ENCODE measurements at places on chromosomes 16 and 17.

DNA sequence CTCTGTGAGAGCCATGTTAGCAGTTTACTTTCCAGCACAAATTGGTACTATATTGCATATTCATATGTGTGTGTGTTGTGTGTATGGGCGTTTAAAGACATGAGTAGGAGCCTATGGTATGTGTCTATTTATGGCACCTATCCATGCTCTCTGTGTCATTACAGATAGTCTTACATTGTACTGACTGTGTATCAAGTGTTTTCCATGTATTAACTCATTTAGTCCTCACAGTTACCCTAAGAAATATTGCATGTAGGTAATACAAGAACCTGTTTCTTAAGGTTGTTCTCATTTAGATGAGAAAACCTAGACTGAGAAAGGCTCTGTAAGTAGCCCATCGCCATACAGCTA, 1.6 kb downstream of the ALG1 start:
- DNase-seq, result no peak

DNA sequence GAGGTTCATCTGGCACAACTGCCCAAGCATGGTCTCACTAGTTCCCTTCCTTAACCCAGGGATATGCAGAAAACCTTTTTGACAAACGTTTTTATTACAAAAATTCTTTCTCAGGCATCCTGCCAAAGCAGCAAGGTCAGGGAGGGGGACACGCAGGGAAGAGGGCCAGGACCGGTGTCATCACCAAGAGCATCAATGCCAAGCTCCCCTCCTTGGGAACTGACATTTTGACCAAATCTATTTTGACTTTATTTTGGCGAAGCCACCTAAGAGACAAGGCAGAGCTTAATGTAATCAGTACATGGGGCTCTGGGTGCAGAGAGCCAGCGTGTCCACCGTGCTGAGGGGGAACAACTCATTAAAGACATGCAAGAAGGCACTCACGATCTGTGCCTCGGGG, 265.2 kb downstream of the CBLN1 start:
- DNase-seq, result no peak

DNA sequence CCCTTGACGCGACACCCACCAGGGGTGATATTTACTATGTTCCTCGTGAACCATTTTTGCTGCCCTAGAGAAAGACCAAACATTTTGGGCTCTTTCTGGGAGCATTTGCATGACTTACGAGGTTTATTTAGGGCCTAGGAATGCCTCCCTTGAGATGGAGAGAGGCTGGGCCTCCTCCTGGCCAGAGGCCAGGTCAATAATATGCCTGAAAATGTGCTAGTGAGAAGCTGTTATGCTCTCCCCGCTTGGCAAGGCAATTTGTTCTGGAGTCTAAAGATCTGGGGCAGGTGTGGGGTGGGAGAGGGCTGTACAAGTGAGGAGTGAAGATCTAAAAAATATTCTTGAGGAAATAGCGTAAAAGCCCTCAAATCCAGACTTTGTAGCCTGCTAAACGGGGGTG, 587.3 kb upstream of the CDH5 start:
- DNase-seq, result no peak

GRCh38 chr17:80961541-80962330, 29.9 kb upstream of the CHMP6 start:
- DNase-seq, result no peak

- DNase-seq, result no peak
Measured at GRCh38 chr16:85757341-85757822, 6.5 kb upstream of the C16orf74 start.

DNA sequence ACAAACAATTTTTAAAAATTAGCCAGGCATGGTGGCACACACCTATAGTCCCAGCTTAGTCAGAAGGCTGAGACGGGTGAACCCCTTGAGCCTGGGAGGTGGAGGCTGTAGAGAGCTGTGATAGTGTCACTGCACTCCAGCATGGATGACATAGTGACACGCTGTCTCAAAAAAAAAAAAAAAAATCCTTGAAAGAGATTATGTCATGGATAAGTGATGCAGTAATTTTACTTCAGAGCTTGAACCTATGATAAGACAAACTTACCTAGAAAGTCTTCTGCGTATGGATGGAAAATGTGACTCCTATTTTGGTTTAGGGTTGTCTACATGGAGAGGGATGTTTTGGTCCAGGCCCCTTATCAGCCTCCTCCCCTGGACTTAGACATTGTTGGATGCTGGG, 51.8 kb downstream of the ELAC2 start:
- DNase-seq, result no peak

DNA sequence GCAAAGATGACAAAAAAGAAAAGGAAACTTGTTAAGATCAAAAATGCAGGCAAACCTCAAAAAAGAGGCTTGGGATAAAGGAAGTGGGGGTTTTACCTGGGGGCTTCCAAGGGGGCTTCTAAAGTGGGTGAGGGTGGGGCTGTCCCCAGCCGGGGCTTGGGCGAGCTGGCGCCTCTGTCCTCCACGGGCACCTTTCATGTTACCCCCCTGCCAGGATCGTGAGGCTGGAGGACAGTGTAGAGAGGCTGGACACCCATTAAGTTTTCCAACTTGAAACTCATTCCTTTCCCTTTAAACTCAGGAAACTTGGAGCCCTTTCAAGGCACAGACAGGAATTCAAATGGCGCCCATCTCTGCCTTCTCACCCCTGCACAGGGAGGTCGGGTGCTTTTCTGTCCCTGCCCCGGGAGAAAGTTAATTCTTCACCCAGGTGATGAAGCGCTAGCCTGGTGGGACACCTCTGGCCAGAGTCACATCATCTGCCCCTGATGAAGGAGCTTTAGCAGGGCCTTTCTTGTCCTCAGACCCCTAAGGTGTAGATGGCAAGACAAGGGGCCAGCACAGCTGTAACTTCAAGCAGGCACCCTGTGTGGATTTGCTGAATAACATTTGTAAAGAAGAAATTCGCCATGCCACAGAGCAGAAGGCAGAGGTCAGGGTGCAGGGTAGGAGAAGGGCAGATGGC, 87.3 kb downstream of the C16orf78 start:
- DNase-seq, result no peak

GRCh38 chr16:84026606-84027005, 16.0 kb downstream of the SLC38A8 start:
- DNase-seq, result no peak

- no peak for DNase-seq
Measured at GRCh38 chr16:85823328-85823920, 23.9 kb downstream of the COX4I1 start.

DNA sequence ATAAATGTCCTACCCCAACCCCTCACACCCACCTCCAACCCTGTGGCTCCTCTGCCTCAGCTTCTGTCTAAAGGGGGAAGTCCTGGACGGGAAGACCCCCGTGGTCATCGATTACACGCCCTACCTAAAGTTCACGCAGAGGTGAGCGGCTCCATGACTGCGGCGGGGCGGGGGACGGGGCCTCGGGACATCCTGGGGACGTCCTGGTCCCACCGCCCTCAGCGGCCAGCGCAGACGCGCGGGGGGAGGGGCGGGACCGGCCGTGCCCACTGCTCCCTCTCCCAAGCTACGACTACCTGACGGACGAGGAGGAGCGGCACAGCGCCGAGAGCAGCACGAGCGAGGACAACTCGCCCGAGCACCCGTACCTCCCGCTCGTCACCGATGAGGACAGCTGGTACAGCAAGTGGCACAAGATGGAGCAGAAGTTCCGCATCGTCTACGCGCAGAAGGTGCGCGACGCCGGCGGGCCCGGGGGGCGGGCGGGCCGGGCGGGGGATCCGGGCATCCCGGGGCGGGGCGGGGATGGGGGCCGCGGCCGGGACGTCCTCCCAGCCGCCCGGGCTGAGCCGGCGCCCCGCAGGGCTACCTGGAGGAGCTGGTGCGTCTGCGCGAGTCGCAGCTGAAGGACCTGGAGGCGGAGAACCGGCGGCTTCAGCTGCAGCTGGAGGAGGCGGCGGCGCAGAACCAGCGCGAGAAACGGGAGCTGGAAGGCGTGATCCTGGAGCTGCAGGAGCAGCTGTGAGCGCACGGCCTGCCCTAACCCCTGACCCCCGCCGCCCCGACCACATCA, 6.7 kb downstream of the RUNDC3A start:
- peak; percentile 75 for DNase-seq

- DNase-seq, result no peak
Measured at GRCh38 chr17:17851103-17852002, 14.6 kb upstream of the SREBF1 start.

GRCh38 chr17:65013613-65014391, 42.7 kb downstream of the GNA13 start:
- DNase-seq, result no peak

DNA sequence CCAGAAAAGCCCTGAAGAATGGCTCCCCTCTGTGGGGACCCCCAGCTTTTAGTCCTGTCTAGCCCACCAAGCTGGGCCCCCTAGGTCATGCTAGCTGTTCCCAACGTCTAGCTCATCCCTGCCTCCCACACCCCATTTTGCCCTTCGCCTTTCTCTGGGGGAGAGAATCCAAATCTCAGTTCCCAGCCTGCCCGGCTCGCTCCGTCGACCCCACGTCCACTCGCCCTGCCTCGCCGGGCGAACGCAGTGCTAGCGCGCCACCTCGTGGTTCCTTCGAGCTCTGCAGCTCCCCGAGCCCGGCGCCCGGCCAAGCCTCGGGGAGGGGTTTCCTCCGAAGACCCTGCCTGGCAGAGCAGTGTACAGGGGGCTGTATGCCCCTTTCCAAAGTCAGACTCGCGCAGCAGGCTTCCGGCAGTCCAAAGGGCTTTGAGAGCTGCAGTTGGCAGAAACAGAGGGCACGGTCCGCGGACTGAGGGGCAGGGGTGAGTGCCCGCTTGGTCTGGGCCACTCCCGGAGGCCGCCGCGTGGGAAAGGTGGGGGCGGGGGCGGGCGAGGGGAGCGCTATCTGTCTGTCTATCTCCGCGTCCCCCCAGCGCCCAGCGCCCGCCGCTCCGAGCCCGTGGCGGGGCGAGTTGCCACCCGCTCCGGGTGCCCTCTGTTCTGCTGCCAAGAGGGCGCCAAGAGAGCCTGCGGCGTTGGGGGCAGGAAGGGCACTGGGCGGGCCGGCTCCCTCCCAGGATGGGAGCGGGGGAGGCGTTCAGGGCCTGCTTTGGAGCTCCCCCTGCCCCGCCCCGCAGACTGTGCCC, 1.7 kb upstream of the DLX3 start:
- DNase-seq, result peak; percentile 68

GRCh38 chr16:70746040-70746707, 54.8 kb downstream of the VAC14 start:
- DNase-seq, result no peak

- DNase-seq, result no peak
Measured at GRCh38 chr16:30786115-30786935, 680 bp downstream of the ZNF629 start.

GRCh38 chr17:78595135-78595810, 18.1 kb upstream of the DNAH17 start:
- DNase-seq, result no peak

DNA sequence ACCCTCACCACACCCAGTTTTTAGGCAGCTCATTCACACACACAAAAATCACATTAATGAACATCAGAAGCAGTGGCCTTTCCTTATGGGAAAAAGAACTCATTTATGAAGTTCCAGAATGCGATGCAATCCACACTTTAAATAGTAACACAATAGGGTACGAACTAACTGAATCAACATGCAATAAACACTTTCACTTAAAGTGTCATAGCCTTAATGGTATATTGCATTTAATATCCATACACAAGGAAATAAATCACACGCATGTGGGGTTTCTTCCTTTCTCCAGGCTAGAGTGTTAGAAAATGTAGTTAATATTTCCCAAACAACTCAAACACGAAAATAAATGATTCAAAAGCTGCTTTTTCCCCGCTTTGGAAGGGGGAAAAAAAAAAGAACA, 19.7 kb downstream of the ADCY9 start:
- no peak for DNase-seq

- no peak for DNase-seq
Measured at GRCh38 chr17:13415871-13416416, 185.8 kb downstream of the HS3ST3A1 start.

GRCh38 chr17:74408262-74408661, 23.6 kb upstream of the GPRC5C start:
- DNase-seq, result no peak

DNA sequence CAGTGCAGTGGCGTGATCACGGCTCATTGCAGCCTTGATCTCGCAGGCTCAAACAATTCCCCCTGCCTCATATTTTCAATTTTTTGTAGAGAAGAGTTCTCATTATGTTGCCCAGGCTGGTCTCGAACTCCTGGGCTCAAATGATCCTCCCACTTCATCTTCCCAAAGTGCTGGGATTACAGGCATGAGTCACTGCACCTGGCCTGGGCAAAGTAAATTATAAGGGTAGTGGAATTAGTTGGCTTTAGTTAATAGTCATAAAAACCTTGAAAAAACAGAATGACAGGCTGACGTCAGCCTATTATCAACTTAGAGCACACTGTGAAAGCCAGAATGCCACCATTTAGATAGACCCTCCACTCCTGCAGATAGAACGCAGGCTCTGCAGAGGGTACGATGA, 43.5 kb upstream of the B4GALNT2 start:
- DNase-seq, result no peak

DNA sequence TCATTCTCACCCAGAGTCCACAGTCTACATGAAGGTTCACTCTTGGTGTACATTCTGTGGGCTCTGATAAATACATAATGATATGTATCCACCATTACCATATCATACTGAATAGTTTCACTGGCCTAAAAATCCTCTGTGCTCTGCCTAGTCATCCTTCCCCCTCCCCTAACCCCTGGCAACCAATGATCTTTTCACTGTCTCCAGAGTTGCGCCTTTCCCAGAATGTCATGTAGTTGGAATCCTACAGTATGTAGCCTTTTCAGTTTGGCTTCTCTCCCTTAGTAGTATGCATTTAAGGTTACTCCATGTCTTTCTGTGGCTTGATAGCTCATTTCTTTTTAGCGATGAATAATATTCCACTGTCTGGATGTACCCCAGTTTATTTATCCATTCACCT, 101.3 kb downstream of the NOG start:
- no peak for DNase-seq

- DNase-seq, result no peak
Measured at GRCh38 chr16:84648595-84649510, 542 bp downstream of the KLHL36 start.

DNA sequence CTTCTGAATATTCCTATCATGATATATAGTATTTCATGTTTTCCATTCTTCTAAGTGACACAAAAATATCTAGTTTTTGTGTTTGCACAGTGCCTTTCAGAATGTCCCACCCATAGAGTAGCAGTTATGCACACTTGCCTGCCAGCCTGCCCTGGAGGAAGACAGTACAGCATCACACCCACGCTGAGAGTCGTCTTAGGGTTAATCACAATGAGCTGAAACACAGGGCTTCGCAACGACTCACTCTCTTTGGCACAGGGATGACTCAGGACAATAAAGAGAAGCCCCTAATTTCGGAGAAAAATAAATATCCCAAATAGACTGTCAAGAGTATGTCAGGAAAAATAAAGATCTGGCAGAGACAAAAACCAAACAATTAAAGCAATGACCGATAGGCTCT, 11.6 kb upstream of the NDUFAB1 start:
- DNase-seq, result no peak

DNA sequence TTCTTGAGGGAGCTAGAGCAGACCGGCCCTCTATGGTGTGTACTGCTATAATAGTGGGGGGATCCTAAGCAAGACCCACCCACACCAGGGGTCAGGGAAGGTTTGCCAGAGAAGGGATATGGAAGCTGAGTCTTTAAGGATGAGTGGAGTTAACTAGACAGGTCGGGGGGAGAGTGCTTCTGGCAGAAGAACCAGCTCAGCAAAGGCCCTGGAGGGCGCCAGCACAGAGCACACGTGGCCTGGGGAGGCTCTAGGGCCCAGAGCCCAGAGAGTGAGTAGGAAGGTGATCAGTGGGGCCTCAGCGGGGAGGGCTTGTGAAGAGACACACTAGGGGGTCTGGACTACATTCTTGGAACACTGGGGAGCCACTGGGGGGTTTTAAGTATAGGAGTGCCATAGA, 21.1 kb downstream of the NGFR start:
- peak; percentile 46 for DNase-seq
